ENCODE measurements at places on chromosomes 4 and X. TPM values are rescaled to one million over a fixed set of nuclear protein-coding genes. Genes with fewer than 3 reads are reported as not detected.

DNA sequence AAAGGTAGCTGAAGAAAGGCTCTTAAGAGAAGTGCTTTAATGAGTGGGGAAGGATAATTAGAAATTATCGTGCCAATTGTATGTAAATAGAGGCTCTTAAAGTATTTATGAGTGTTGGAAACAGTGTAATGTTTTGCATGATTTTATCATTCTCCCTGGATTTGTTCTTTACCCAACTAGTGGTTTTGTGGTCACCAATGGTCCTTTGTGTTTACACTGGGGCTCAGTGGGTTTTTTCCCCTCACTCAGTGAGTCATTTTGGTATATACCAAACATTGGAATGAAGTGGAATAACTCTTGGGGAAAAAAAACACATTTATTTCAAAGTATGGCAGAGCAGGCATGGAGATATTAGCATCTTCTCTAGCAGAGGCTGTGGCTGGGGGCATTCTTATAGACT is 20.8 kb upstream of the LGI2 start:
- no peak for DNase-seq

DNA sequence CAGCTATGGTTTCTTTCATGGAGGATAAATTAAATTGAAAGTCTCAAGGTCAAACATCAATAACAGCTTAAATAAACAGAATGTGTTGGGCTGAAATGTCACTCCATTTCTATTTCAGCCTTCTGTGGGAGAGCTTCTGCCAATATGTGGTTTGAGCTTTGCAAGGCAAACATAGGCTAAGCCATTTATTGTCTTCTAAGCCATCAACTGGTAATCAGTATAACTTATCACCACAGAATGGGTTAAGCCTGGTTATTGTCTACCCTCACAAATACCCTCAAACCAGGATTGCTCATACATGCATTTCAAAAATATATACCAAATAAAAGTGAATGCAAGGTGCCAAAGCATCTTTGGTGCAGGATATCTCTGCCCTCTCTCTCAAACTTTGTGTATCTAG is 52.7 kb downstream of the GABRB1 start:
- DNase-seq = no peak

- no peak for DNase-seq
Observed at GRCh38 chr4:81652069-81652478, 180.4 kb upstream of the RASGEF1B start.

DNA sequence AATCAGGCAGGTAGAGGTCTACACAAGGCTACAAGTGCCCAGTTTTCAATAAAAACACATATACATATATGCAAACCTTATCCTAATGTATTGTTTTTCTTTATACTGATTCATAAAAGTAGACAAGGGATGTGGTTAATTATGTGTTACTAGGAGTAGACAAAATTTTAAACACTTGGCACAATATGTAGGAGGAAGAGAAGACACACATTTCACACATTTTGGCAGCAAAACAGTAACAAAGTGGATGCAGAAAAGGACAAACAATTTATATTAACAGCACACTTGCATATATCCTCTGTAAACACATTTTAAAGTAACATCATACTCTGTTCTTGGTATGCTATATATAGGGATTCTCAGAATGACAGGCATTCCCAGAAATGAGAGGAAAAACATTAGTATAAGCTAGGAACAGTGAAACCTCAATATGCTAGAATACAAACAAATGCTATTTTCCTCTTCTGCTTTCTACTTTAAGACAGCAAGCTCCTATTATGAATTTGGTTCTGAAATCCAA is 63.8 kb downstream of the GPRIN3 start:
- no peak for DNase-seq

- DNase-seq = no peak
Observed at GRCh38 chrX:8504451-8504850, 39.8 kb downstream of the VCX3B start.

GRCh38 chr4:72366601-72367000 is 202.4 kb downstream of the ADAMTS3 start:
- no peak for DNase-seq

GRCh38 chrX:96843566-96843965 is 40.1 kb upstream of the RPA4 start:
- no peak for DNase-seq

- no peak for DNase-seq
Observed at GRCh38 chr4:108119199-108119800, 49.4 kb downstream of the LEF1 start.

DNA sequence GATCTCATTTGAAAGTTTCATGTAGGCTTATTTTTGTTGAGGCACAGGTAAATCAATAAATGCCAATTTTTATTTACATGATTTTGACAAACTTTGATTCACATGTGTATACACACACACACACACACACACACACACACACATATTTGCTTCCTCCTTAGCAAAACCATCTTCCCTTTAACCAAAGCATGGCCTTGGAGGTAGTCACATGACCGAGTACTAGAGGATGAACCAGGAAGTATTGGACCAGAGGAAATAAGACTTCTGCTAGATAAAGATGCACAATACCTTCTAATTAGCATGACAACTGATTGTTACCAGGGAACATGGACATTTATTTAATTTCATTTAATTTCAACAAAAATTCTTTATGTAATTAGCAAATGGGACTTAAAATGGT is 23.4 kb upstream of the CFAP299 start:
- no peak for DNase-seq

- DNase-seq = no peak
Observed at GRCh38 chrX:41935832-41936231, 12.5 kb upstream of the CASK start.

Gene SORCS2
- total RNA-seq = not detected

Gene PPARGC1A
- total RNA-seq = not detected

Gene CT55
- not detected for total RNA-seq

Gene ABCG2
- not detected for total RNA-seq

Gene GSPT2
- 11.8 TPM for total RNA-seq

All from GM12878 (cell line).